Suppressor macrophage (primary cell): ENCODE measurements at places on chromosomes 11 and 22.

- peak; percentile 38 for DNase-seq
Measured at GRCh38 chr22:43921370-43921769, 2.2 kb upstream of the PNPLA3 start.

GRCh38 chr11:126392633-126393013 is 37.1 kb downstream of the ST3GAL4 start:
- no peak for DNase-seq

- DNase-seq = peak; percentile 87
Measured at GRCh38 chr22:36330655-36331305, 57.0 kb downstream of the MYH9 start.

GRCh38 chr22:50252082-50253045 is 1.3 kb upstream of the HDAC10 start:
- DNase-seq = peak; percentile 74

DNA sequence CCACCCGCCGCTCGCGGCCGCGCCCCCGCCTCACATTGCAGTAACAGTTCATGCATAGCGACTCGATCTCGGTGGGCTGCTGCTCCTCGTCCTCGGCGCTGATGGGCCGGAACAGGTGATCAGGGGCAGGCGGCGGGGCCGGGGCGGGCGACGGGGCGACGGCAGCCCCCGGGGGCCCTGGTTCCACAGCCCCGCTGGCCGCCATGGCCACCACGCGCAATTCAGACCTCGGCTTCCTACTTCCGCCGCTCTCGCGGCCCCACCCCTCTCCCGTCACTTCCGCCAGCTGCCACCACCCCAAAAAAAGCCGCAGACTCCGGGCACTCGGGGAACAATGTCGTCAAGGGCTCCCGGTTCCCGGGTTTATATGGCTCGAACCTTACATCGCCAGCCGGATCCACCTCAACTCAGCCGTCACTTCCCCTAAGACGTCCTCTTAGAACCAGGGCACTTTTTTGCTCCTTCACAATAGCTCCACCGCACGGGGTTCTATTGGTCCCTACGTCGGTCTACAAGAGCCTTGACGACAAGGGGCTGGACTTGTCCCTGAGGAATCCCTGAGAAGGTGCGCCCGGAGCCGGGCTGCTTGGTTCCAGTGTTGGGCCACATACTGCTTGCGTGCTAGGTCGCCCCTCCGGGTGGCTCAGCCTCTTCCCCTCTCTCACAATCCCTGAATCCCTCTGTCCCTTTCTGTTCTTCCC is at the start of gene ZPR1:
TSS of gene ZPR1 (minus strand) at position 238 of the 701 bp plus-strand sequence. CDS start at position 205, 33 bp downstream.
- peak; percentile 93 for DNase-seq

GRCh38 chr11:125215976-125216375 is 51.4 kb downstream of the PKNOX2 start:
- no peak for DNase-seq

DNA sequence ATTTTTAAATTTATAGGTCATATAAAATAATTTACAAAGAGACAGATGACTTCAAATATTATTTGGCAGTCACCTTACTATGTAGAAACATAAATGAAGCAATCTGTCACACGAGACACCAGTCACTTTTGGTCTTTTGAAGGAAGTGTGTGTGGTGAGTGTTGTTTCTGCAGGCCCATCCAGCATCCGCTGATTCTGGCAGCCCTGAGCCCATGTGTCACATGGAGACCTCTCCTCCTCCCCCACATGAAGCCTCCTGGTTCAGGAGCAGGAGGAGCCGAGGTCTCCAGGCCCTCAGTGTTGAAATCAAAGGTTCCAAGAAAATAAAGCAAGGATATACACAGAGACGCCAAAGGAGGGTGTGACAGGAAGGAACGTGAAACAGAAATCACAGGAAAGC is 60.1 kb downstream of the ARFGAP3 start:
- DNase-seq = peak; percentile 74

GRCh38 chr22:50723991-50724390 is 14.0 kb upstream of the ACR start:
- peak; percentile 74 for DNase-seq

DNA sequence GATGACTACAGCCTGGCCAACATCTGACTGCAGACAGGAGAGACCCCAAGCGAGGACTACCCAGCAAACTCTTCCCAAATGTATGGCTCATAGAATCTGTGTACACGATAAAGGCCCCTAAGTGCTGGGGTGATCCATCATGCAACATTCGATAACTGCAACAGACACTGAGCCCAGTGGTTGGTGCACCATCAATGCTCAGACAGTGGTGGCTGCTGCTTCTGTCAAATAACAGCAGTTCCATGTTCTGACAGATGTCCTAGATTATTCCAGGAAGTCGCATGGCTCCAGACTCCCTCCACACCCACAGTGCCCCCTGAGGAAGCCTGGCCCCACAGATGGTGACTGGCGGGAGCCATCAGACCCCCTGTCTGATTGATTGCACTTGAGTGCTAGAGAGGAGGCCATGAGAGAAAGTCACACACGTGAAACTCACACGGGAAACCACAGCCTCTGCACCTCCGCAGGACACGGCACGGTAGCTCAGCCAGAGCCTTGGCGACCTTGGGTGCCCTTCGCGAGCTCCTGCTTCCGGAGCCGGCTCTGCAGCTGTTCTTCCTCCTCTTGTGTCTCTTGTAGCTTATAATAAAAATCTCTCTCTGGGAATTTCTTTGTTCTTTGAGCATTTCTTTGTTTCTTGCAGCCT is 1155.9 kb downstream of the TBC1D22A start:
- DNase-seq = no peak

- no peak for DNase-seq
Measured at GRCh38 chr11:108672113-108672512, 7.2 kb downstream of the DDX10 start.

DNA sequence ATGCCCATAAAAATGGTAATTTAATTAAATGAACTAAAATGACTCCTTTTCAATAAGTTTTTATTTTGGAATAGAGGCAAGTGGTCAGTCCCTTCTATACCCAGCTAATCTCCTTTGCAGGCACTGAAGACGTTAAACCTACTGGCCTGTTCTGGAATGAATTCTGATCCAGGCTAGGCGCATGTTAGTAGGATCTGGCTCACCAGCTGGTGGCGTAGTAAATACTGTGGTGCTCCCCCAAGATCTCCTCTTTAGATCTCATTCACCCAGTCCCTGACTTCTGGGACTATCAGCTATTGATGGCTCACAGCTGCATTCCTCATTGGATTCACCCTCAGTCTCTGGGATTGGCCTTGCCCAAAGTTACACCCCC is 173.7 kb upstream of the DDI1 start:
- DNase-seq = no peak
